Activated T-helper 2 cell treated with anti-CD3 and anti-CD28 coated beads, Interferon-gamma antibody, Interleukin-2, Interleukin-4, amounts not matched to agents 10 μg/mL and 5 μg/mL and 100 μg/mL, durations not matched to agents 14 hours and 24 hours and 36 hours (primary cell): ENCODE measurements at places on chromosomes 16 and 17. TPM values are rescaled to one million over a fixed set of nuclear protein-coding genes. Genes with fewer than 3 reads are reported as not detected.

GRCh38 chr17:68849673-68850610 lies 105.2 kb downstream of the ABCA8 start:
- no peaks in the 10 kb centered on the region for H3K4me1 ChIP-seq
- DNase-seq = no peak
- H3K27ac ChIP-seq = no peak overlapping the region
- no peak overlapping the region for H3K4me3 ChIP-seq
- H3K27me3 ChIP-seq = no peaks in the 10 kb centered on the region
- H3K36me3 ChIP-seq = no peaks in the 10 kb centered on the region

GRCh38 chr17:82871056-82871775 lies 31.4 kb upstream of the ZNF750 start:
- H3K36me3 ChIP-seq = peaks cover 54% of the 10 kb centered on the region
- H3K27me3 ChIP-seq = no peaks in the 10 kb centered on the region
- H3K4me1 ChIP-seq = peaks cover 34% of the 10 kb centered on the region
- no peak overlapping the region for H3K4me3 ChIP-seq
- DNase-seq = no peak

- no peaks in the 10 kb centered on the region for H3K27me3 ChIP-seq
- H3K27ac ChIP-seq = peak overlapping the region; percentile 99
- peaks cover 70% of the 10 kb centered on the region for H3K4me1 ChIP-seq
- no peaks in the 10 kb centered on the region for H3K36me3 ChIP-seq
- DNase-seq = peak; percentile 90
- H3K4me3 ChIP-seq = peak overlapping the region; percentile 92
Observed at GRCh38 chr17:40322358-40323315, 13.7 kb downstream of the RARA start.

DNA sequence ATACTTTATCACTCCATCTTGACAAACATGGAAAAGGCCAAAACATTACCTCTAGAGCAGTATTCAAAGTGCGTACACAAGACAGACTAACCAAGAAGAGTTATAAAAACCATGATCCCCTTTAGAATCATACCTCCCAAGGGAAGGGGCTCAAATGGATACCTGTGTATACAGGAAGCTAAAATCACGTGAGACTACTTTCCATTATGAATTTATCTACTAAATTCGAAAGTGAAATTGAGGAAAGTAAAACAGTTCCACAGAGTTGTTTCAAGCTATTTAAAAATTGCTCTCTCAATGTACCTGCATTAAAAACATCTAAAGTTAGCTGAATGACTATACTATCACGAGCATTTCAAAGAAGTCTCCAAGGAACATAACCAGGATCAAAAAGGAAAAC lies 32.7 kb downstream of the AP1G1 start:
- H3K4me3 ChIP-seq = no peak overlapping the region
- DNase-seq = no peak
- peaks cover 20% of the 10 kb centered on the region for H3K4me1 ChIP-seq
- H3K27ac ChIP-seq = peak overlapping the region; percentile 15
- H3K27me3 ChIP-seq = no peaks in the 10 kb centered on the region

- no peak overlapping the region for H3K27ac ChIP-seq
- peaks cover 2% of the 10 kb centered on the region for H3K4me1 ChIP-seq
- H3K4me3 ChIP-seq = no peak overlapping the region
Observed at GRCh38 chr17:18246880-18247612, 11.5 kb downstream of the FLII start.

DNA sequence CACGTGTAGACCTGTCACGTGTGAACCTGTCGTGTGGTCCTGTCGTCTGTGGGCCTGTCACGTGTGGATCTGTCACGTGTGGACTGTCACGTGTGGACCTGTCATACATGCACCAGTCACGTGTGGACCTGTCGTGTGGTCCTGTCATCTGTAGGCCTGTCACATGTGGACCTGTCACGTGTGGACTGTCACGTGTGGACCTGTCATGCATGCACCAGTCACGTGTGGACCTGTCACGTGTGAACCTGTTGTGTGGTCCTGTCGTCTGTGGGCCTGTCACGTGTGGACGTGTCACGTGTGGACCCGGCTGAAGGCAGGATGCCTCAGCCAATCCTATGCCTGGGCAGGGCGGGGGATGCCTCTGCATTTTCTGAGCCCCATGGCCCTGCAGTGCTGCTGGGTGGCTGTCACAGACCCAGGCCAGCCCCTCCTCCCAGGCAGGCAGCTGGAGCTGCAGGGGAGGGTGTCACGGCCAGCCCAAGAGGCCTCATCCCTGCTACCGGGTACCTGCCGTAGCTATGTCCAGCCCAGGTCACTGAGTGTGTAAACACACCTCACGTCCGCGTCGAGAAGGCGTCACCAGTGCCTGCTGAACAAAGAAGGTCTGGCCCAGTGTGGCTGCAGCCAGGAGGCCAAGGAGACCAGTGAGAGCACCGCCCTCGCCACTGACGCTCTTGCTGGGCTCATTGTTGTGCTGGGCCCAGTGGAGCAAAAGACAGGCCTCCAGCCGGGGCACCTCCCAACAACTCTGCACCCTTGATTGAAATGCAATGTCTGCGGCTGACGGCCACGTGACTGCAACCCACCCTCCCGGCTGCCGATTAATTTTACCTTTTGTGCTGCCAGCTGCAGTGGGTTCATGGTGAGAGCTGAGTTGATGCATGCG lies 18.6 kb upstream of the ACSF3 start:
- no peak overlapping the region for H3K4me3 ChIP-seq
- no peak for DNase-seq
- no peaks in the 10 kb centered on the region for H3K4me1 ChIP-seq
- no peaks in the 10 kb centered on the region for H3K27me3 ChIP-seq

GRCh38 chr16:85750827-85751697 lies at the start of gene C16orf74:
Gene C16orf74, minus strand, starts transcription at chr16:85751096. Its CDS starts 15,879 bp downstream, at chr16:85735217.
- peaks cover 22% of the 10 kb centered on the region for H3K27me3 ChIP-seq
- H3K4me1 ChIP-seq = peaks cover 3% of the 10 kb centered on the region
- DNase-seq = no peak
- peak within 1 kb of the TSS; percentile 74 for H3K4me3 ChIP-seq
- no peak within 1 kb of the TSS for H3K27ac ChIP-seq
- H3K36me3 ChIP-seq = no peaks in the 10 kb centered on the region

Gene TELO2
- 72.6 and 74.8 TPM in 2 replicates for total RNA-seq

Gene RAB26
- total RNA-seq = 0.46 and 0.59 TPM in 2 replicates

Gene CFAP119
- 2.3 and 2.8 TPM in 2 replicates for total RNA-seq

Gene WNT3
- total RNA-seq = 0.07 TPM in 1 of 2 replicates, not detected in the other

Gene MYH3
- 3.9 and 4.6 TPM in 2 replicates for total RNA-seq
